Posterior cingulate gyrus (tissue), 11 donors: ENCODE measurements at places on chromosomes 7 and 10.

- no peak for DNase-seq
Observed at GRCh38 chr10:106136175-106136574, 1028.3 kb downstream of the SORCS1 start.

GRCh38 chr10:66656499-66656898, 269.3 kb upstream of the LRRTM3 start:
- no peak for DNase-seq

DNA sequence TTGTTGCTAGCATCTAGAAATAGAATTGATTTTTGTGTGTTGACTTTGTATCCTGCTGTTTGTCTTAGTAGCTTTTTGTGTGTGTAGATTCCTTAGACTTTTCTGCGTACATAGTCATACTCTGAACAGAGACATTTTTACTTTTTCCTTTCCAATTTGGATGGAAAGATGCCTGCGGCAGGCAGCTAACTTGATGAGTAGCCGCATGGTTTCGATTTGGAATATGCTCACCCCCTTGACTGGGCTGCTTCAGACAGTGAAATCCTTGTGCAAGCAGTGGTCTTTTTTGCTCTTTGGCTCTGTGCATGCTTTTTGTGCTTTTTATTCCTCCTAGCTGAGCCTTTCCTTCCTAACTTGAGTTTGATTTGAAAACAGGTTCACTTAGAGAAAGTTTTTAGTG, 71.8 kb downstream of the HHEX start:
- no peak for DNase-seq

DNA sequence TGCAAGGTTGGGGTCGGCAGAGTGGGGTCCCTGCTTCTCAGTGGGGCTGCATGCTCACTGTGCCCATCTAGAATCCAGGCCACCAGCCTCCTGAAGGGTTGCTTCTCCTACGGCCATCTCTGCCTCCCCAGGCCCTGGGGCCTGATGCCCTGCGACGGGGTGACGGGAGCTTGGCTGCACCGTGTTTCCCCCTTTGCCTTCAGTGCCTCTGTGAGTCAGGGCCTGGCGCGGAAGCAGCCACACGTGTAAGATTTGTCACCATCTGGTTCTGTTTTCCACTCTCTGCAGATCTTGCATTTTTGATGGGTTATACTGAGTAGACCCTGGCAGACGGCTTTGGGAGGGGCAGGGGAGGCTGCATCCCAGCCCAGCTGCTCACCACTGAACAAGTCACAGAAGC, 7.2 kb downstream of the ADAMTS14 start:
- no peak for DNase-seq

GRCh38 chr10:13733071-13733470, 146.3 kb downstream of the PRPF18 start:
- no peak for DNase-seq

DNA sequence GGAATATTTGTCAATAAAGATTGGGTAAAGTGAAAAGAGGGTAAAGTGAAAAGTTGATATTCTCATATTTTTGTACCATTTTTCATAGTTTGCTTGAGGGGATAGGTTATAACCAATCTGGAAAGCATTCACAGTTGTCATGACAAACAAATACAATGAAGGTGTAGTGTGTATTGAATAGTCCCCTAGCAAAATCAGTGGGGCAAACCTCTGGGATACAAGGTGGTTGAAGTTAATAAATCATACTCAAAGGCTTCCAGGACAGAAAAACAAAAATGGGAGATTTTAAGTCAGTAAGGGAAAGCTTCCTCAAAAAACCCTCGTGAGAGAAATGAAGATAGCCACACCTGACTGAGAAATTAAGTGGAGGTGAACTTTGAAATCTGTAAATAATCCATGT, 39.4 kb downstream of the PHTF2 start:
- DNase-seq = no peak

DNA sequence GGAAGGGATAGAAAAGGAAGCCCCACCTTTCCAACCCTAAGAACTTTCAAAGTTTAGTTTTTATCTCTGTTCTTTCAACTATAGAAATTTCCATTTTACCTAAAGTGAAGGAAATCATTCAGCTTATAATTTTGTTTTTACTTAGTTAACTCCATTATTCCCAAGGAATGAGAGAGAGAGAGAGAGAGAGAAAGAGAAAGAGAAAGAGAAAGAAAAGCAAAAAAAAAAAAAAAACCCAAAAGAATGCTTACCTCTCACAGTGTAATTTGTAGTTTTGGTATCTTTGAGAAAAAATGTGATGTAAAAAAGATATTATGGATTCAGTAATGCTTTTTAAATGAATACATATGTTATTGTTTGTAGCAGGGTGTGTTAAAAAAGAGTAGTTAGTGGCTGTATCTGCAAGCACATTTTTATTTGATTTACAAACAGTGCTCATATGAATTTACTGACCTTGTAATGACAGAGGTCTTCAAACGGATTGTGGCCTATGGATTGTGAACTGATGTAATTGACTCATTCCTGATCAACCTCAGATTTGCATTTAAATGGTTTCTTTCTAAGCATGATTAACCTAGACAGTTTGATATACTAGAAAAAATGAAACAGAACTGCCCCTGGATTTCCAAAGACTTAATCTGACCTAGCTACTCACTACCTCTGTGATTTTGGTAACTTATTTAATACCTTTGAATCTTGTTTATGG, 64.9 kb downstream of the LCOR start:
- no peak for DNase-seq

- no peak for DNase-seq
Observed at GRCh38 chr10:72490951-72491350, 134.9 kb downstream of the MICU1 start.
